ENCODE measurements at places on chromosomes 7 and 10.

GRCh38 chr7:100705320-100705752, 585 bp upstream of the POP7 start:
- DNase-seq = peak; percentile 88

GRCh38 chr7:37341033-37341630, 107.5 kb downstream of the ELMO1 start:
- no peak for DNase-seq

DNA sequence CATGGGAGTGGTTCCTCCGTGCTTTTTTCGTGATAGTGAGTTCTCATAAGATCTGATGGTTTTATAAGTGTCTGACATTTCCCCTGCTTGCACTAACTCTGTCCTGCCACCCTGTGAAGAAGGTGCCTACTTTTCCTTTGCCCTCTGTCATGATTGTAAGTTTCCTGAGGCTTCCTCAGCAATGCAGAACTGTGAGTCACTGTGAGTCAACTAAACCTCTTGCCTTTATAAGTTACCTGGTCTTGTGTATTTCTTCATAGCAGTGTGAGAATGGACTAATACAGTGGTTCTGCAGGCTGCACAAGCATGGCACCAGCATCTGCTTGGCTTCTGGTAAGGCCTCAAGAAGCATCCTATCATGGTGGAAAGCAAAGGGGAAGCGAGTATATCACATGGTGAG, 1144.6 kb downstream of the SORCS3 start:
- no peak for DNase-seq

- no peak for DNase-seq
Measured at GRCh38 chr10:672992-673391, 16.5 kb downstream of the DIP2C start.

DNA sequence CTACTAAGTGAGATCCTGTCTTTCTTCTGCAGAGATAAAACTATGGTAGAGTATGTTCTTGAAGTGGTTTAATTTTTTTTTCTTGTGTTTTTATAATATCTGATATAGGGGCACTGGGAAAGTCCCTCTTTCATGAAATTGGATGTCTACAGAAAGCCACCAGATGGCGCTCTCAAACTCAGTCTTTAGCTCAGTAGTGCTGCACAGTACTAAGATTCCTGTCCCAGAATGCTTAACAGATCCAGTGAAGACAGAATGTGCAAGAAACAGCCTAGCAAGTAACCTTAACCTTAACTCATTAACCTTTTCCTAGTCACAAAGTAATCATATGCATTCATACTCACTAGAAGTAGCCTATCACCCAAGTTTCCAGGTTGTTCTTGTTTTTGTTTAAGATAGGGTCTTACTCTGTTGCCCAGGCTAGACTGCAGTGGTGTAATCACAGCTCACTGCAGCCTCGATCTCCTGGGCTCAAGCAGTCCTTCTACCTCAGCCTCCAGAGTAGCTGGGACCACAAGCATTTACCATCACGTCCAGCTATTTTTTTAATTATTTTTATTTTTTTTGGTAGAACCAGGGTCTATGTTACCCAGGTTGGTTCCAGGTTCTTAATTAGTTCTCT, 56.7 kb downstream of the IDE start:
- DNase-seq = peak; percentile 62
